NCI-H510A (cell line): ENCODE measurements at places on chromosomes 16 and 17.

- DNase-seq = no peak
Measured at GRCh38 chr17:27562777-27563455, 68.1 kb upstream of the LGALS9 start.

DNA sequence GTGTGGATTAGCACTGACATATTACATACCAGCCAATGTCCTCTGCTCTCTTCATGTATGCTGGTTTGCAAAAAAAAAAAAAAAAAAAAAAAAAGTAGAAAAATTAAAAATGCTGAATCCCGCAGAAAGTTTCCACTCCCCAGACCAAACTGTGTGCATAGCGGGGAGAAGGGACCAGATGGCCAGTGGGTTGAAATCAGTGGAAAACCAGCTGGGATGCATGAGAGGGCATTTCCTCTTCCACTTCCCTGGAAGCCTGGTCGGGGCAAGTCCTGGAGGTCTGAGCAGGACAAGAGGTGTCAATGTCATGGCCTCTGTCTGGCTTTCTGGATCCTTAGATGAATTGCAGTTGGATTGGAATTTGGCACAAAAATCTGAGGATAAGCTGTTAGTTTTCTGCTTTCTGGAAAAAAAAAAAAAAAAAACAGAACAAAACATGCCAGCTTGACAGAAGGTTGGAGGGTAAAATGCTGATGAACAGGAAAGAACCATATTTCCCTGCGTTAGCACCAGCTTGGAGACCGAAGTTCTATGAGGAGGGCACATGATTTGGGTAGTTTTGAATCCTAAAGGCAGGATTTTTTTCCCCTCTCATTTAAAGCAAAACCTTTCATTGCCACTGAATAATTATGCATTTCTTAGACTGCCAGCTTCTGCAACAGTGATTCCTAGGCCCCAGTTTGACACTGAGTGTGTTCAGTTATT lies 941.5 kb upstream of the EEF2KMT start:
- DNase-seq = no peak

DNA sequence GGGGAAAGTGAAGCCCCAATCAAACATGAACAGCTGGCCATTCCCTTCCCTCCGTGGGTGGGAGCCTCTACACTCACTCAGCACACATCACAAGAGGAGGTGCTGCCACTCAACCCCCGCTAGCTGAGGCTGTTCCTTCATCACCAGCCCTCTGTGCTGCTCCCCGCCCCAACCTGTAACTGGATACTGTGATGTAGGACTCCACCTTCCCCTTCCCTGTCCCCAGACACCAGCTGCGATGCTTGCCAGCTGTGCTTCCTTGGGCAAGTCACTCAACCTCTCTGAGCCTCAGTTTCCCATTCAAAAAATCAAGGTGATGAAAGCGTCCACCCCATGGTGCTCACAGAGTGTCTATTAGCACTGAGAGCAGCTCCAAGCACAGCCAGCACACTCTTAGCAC lies 273.2 kb downstream of the MRTFB start:
- DNase-seq = no peak

- DNase-seq = no peak
Measured at GRCh38 chr17:7312432-7313087, 2.6 kb downstream of the GPS2 start.

DNA sequence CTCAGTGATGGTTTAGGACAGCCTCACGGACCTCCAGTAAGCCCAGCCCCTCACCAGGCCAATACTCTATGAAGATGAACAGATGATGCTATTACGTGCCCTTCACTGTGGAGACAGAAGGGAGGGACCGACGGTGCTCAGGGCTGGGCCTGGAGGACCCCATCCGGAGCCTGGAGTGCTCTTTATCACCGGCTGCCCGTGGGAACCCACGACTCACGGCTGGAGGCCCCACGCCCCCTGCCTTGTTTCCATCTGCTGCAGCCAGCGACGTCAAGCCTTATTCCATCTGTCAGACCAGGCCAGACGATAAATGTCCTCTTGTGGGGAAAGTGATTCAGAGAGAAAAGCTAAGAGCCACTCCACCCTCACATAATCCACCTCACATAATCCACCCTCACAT lies 4.0 kb upstream of the TIMM22 start:
- no peak for DNase-seq

DNA sequence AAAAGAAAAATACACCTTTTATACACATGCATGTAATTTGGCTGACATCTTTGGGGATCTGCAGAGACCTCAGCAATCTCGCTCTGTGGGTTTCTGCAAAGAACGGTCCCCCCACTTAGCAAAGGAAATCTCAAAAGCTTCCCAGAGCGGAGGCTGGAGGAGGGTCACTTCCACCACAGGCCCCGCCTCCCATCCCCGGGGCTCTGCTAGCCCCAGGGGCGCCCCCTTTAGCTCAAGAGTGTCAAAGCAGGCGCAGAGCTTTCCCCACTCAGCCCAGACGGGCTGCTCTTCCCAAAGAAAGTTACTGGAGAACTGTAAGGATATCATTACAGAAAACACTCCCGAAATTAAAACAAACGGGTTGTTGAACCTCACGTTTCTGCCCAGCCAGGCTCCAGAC lies 11.4 kb downstream of the SLC13A5 start:
- no peak for DNase-seq

DNA sequence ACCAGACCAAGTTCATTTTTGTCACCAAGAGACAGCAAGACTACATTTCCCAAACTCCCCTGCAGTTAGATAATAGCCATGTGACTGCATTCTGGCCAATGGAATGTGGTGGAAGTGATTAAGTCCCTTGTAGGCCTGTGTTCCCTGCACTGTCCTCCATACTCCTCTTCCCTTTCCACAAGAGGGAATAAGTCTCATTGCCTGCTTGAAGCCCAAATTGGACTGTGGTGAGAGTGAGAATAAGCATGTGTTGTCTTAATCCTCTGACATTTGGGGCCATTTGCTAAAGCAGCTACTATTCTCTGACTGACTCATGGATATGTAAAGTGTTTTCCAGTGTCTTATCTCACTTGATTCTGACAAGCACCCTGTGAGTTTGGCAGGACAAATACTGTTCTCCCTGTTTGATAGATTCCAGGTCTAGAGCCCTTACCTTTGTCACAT lies 20.7 kb downstream of the PIK3R6 start:
- DNase-seq = no peak

DNA sequence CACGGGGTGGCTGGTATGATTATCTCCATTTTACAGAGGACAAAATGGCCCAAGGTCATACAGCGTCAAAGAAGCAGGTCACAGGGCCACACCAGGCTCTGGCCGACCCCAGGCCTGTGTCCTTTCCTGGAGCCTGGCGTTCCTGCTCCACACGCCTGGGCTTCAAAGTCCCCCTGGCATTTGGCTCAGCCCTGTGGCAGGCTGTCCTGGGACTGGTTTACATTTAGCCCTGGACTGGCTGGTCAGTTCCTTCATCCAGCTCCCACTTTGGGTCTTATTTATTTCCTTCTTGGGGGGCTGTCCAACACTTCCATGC lies 15.3 kb downstream of the TBX2 start:
- DNase-seq = no peak

DNA sequence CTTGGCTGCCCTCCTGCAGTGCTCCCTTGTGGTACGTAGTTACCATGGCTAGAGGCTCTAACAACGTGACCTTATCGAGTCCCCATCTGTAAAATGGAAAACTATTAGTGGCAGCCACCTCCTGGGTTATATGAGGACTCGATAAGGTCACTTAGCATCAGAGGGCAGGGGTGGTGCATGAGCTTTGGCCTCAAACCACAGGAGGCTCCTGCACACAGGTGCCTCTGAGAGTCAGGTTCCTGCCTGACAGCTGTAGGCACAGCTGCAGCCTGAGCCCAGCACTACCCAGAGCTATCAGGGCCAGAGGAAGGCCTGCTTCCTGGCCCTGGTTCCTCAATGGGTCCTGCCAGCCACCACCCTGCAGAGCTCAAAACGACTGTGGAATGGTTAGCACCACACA lies 57.2 kb upstream of the SEC14L1 start:
- no peak for DNase-seq

DNA sequence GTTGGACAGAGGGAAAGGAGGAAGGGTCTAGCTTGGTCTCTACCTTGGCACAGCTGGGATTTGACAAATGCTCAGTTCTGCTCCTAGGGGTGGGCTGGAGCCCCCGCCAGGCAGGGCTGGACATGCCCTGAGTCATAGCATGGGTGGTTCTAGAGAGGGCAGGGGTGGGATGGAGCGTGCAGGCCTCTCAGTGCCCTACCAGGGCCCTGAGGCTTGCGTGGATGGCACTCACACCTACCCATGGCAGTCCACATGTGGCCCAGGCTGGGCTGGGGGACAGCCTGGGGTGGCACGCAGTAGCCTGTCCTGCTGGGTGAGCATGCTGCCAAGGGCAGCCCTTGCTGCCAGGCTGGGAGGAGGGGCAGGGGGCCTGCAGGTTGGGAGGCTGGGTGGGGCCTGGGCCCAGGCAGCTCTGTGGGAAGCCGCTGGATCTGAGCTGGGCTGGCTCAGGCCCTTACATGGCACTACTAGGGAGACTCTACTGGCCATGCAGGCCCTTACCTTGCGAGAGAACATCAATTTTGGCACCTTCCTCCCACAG lies 11.2 kb downstream of the DOC2B start:
- DNase-seq = no peak

- DNase-seq = no peak
Measured at GRCh38 chr16:11101283-11101682, 154.7 kb downstream of the SOCS1 start.

GRCh38 chr16:23079675-23080301 lies 69.5 kb downstream of the USP31 start:
- DNase-seq = peak; percentile 55

- DNase-seq = no peak
Measured at GRCh38 chr17:82636626-82637598, 11.3 kb downstream of the WDR45B start.
